Bone marrow (tissue), 2 donors: ENCODE measurements at places on chromosomes 7 and 10.

GRCh38 chr7:452791-453455 lies 66.7 kb downstream of the PDGFA start:
- no peak for DNase-seq

GRCh38 chr7:110564246-110564645 lies 526.7 kb upstream of the LRRN3 start:
- no peak for DNase-seq

GRCh38 chr10:96311180-96311715 lies 7.0 kb downstream of the DNTT start:
- DNase-seq: no peak

DNA sequence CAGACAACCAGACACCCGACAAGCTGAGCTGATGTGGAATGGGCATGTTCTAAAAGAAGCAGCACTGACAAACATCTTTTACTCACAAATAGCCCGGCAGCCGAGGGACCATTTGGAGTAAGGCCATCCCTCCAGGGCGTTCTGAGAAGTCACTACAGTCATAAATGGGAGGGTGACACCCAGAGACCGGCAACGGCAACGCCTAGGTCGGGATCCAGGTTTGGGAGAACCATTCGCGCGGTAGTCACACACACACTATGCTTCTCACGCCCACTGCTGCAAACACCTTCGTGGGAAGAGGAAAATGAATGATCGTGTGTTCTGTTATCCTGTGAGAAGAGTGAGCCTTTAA lies 9.8 kb downstream of the TNS3 start:
- DNase-seq: no peak

DNA sequence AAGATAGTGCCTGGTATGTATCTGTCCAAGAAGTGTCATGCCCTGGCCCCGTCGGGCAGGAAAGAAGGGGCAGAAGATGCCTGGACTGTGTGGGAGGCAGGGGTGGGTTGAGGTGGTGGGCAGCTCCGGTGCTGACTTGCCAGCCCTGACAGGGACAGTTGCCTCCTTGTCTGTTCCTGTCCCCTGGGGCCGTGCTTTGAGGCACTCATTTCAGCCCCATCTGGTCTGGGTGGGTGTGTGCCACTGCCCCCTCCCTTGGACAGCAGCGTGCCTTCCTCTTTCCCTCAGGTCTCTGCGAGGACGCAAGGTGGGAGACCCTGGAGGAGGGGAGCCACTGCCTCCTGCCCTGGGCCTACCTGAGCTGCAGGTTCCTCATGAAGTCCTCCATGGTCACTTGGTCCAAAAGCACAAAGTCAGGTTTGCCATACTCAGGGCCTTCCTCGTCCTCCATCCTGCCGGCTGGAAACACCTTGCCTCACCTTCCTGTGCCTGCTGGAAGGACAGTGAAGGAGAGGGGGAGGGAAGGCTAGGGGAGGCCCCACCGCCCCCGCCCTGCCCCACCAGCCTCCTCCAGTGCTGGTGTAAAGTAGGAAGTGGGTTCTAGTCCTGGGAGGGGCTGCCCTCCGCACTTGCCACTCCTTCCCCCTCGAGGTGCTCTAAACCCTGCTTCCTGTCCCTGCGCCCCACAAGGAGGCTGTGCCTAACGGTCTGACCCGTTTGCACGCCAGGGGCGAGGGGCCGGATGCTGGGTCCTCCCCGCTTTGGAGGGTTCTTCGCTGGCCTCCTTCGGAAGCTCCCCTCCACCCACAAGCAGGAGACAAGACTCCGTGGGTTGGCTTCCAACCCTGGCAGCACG lies at the start of gene MYO1G:
Gene MYO1G, minus strand, starts transcription at position 505 of the 856 bp plus-strand sequence. Its CDS starts 54 bp downstream, at position 451.
- peak; percentile 57 for DNase-seq

- DNase-seq: no peak
These were observed 43.4 kb downstream of the EBLN1 start for GRCh38 chr10:22174442-22174841.

DNA sequence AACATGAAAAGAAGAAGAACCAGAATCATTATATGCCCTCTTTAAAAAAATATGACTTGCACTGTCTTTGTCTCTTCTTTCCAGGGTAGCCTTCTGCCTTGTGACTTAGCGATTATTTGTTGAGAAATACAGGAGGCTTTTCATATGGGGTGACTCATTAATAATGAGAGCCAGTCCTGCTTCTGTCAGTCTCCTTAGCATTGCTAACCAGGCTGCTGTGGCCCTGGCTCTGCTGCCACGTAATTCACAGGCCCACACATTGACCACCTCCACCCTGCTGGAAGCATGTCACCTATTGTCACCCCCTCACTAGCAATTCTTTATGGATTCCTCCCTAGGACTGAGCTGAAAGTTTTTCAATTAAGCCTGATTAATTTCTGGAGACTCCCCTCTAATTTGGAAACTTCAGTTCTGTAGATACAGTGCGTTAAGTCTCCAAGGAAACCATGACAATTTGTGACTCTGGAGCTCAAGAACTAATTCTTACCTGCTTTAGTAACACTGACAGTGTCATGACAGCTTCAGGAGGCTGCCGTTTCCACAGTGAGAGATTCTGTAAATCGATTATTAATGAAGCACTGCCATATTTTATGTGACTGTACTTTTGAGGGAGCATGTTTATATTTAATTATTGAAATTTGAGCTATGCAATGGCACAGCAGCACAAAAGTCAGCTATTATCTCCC lies 267.9 kb upstream of the SP8 start:
- DNase-seq: no peak

GRCh38 chr10:121155742-121156474 lies 304.7 kb downstream of the WDR11 start:
- no peak for DNase-seq

GRCh38 chr7:28395831-28396230 lies 16.5 kb upstream of the CREB5 start:
- no peak for DNase-seq

GRCh38 chr10:74863551-74863950 lies 37.2 kb downstream of the KAT6B start:
- no peak for DNase-seq

DNA sequence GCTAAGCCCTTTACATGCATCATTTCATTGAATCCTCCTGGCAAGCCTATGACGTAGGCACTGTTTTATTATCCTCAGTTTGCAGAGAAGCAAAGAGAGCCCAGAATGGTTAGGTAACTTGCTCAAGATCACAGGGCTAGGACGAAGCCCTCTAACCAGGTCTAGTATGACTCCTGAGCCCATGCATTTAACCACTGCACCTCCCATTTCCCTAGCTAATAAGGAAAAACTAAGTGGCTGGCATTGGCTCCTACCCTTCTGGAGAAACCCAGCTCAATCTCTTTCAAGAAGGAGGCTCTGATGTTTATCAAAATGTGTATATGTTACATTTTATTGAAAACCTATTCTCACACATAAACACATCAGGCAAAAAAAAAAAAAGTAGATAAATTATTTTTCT lies 19.8 kb downstream of the MYOF start:
- DNase-seq: no peak

DNA sequence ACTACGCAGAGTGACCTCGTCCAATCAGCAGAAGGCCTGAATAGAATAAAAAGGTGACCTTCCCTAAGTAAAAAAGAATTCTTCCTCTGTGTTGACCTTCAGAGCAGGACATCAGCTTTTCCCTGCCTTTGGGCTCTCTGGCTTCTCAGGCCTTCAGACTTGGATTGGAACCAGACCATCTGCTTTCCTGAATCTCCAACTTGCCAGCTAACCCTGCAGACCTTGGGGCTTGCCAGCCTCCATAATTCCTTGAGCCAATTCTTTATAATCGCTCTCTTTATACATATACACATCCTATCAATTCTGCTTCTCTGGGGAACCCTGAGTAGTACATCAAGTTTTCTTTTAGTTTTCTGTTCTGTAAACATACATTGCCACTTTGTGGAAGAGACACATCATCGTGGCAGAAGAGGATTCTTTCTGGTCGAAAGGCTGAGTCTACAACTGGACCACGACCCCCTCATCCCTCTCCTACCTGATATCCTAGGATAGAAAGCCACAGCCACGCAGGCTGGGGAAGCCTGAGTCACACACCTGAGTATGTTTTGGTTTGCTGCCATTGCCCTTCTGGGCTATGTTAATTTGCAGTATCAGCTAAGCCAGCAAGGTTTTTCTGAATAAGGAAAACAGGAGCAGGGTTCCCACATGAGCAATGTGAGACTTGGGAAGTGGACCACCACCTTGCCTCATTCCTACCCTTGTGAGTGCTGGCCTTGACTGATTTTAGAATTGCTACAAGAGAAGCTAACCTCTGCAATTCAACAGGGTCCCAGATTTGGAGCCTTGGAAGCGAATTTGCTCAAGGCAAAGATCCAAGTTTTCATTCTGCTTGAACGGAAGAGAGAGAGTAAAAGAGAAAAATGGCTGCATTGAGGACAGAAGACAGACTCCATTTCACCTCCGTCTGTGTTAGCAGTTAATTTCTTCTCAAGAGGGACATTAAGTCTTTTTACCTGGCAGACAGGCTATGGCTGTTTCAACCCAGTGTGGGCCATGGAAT lies 445.2 kb upstream of the FZD8 start:
- no peak for DNase-seq
